ENCODE measurements at places on chromosomes 12 and 14. TPM values are rescaled to one million over a fixed set of nuclear protein-coding genes. Genes with fewer than 3 reads are reported as not detected.

Gene KRT83
- not detected for total RNA-seq

Gene SCNN1A
- not detected for total RNA-seq

Gene TSPAN31
- 32.1 TPM for total RNA-seq

Gene PDE3A
- total RNA-seq, result 20.6 TPM

Gene PITPNM2
- 5.5 TPM for total RNA-seq

Gene PLCZ1
- 0.82 TPM for total RNA-seq

Gene CLEC4C
- not detected for total RNA-seq

Gene AICDA
- not detected for total RNA-seq

Gene EEA1
- total RNA-seq, result 18.1 TPM

Gene PTPRO
- 149 TPM for total RNA-seq

Gene LHX5
- total RNA-seq, result 10.2 TPM

DNA sequence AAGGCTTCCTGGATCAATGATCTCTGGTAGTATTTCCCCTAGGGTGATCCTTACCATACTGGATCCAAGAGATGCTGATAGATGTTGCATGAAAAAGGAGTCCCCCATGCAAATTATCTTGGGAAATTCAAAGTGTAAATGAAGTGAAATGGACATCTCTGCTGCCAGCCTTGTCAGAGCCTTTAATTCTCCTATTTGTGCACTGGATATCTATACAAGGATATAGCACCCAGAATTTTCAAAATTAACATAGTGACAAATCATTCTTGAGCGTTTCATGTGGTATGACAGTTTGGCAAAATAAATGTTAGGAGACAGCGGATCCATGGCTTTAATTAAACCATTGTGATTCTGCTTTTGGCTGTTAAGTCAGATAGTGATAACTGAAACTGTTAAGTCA, 260.9 kb downstream of the KSR2 start:
- no peak for DNase-seq

- DNase-seq, result no peak
These were observed 18.3 kb upstream of the TXNRD1 start for GRCh38 chr12:104197264-104197663.

- no peak for DNase-seq
These were observed 263.1 kb upstream of the CRY1 start for GRCh38 chr12:107356266-107356936.

- DNase-seq, result no peak
These were observed 174.0 kb downstream of the DIO2 start for GRCh38 chr14:80037349-80037748.

DNA sequence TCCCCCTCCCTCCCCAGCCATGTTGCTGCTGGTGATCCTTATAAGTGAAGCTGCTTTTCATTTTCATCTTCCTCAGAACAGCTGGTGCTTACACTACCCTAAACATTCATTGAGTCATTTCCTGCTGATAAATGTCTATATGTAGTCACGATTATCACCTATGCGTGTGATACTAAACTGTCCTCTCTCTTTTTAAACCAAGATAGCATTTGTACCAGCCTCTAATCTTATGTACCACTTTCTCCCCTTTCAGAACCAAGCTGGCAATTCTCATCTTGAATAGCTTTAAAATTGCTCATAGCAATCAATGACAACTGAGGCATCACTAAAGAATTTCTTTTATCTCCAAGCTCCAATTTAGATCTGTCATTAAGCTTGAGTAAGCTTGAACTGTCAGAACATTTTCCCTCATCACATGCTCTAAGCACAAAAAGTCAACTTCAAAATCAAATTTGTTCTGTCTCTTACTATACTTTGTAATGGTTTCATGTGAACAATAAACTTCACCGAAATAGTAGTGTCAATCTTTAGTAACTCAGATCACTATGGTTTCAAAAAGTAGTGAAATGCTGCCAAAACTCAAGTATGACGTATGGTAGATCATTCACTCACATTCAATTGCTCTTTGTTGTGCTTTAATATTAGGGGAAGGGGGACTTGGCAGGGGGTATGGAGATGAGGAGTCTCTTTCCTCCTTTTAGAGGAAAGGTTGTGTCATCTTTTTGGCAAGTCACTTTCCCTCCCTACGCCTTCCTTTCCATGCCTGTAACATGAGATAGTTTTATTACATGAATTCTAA, 178.1 kb upstream of the NOVA1 start:
- DNase-seq, result no peak

- no peak for DNase-seq
These were observed 471 bp downstream of the MTRFR start for GRCh38 chr12:123233505-123234308.

DNA sequence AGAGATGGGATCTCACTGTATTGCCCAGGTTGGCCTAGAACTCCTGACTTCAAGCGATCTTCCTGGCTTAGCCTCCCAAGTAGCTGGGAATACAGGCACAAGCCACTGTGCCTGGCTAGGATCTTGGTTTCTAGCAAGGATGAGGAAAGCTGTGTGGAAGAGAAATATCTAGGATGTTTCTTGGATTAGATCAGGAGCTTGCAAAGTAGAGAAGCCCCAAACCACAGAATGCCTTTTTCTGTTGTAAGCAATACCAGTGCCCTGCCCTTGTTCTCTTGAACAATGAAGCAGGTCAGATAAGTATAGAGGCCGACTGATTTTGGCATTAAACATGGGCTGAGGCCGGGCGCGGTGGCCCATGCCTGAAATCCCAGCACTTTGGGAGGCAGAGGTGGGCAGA, 44.3 kb upstream of the STRN3 start:
- DNase-seq, result no peak

GRCh38 chr14:46048127-46048526, 603.5 kb downstream of the RPL10L start:
- no peak for DNase-seq

GRCh38 chr12:10016881-10017280, 6.5 kb downstream of the CLEC12B start:
- DNase-seq, result no peak

DNA sequence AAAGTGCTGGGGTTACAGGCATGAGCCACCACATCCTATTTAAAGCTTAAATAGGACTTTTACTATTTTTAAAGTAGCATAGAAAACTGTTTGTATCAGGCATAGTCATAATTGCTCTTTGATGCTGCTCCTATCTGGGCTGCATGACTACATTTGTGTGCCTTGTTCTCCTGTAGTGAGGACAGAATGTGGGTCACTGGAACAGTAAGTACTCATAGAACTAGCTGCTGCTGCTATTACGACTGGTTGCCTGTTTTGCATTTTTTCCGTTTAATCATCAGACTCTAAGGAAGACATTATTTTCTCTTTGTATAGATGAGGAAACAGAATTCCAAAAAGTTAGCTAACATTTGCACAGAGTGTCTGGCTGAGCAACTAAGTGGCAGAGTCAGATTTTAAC, 42.8 kb downstream of the ZC3H14 start:
- DNase-seq, result no peak

DNA sequence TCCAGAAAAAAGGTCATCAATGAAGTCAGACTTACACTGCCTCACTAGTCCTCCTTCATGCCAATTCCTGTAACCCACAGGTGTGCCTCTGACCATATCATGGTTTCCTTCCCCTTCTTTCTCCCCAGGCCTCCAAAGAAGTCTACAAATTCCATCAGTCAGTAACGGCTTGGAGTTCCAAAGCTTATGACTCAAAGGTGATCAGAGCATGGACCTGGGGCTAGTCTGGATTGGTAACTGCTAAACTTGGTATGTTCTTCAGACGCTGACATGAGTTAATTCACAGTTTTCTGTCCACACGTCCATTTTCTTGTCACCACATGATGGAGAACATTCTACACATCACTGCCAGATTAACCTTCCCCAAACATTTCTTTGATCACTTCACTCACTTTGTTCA, 560.4 kb downstream of the ETNK1 start:
- DNase-seq, result no peak

GRCh38 chr12:532908-533565, 73.3 kb downstream of the B4GALNT3 start:
- no peak for DNase-seq

DNA sequence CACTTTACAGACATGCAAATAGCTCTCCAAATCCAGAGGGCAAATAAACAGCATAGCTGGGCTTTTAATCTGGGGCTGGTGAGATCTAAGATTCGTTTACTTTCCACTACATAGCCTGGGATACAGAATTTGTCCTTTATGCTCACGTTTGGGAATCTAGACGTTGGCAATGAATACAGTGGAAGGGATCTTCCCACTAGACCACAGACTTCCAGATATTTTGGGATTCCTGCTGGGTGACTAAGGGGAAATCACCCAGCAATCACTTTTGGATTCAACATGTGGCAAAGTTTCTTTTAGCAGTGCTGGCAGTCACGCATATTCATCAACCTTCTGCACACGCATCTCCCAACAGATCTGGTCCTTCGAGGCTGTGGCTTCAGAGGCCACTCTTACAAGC, 23.5 kb downstream of the APPL2 start:
- DNase-seq, result no peak

GRCh38 chr14:95365401-95365800, 45.7 kb upstream of the CLMN start:
- no peak for DNase-seq

DNA sequence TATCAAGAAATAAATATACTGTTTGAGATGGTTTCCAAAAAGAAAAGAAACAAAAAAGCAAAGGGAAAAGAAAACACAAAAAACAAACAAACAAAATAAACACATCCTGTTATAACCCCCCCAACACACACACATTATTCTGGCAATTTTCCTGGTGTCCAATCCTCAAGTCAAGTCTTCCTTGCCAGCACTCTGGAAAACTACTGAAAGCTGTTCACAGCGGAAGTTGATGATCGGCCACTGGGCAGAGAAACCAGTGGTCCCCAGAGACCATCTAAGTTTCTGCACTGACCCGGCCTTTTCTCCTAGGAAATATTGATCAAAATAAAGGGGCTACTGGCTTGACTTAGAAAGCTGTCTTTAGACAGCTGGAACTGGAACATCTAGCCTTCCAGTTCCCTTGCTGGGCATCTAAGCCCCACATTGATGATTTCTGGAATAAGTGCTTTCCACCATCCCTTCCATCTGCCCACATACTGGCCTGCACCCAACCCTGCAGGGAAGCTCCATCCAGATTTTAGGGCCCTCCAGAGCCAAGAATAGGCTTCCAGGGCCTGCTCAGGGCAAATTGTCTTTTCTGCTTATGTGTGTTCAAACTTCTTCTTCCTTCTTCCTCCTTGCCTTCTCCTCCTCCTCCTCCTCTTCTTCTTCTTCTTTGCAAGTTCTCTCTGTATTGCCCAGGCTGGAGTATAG, 11.6 kb upstream of the PPP1CC start:
- peak; percentile 35 for DNase-seq

GRCh38 chr14:88983755-88984154, 159.3 kb downstream of the TTC8 start:
- DNase-seq, result no peak

GRCh38 chr14:104295681-104296387, 157.4 kb downstream of the KIF26A start:
- no peak for DNase-seq

DNA sequence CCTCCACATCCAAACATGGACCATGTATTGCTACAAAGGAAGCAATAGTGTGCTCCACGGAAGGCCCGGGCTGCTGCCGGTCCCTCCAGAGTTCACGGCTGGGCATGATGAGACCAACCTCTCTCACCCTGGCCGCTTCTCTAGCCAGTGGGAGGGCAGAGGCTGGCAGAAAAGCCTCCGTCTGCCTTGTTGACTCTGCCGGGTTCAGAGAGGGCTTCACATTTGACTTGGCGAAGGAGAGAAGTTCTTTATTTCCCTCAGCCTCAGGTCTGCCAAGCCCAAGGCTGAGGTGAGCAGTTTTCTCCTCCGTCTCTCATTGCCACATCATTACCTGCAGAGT, 230.0 kb downstream of the ZFP36L1 start:
- DNase-seq, result no peak

GRCh38 chr12:10182354-10183049, 3.7 kb downstream of the TMEM52B start:
- DNase-seq, result no peak

DNA sequence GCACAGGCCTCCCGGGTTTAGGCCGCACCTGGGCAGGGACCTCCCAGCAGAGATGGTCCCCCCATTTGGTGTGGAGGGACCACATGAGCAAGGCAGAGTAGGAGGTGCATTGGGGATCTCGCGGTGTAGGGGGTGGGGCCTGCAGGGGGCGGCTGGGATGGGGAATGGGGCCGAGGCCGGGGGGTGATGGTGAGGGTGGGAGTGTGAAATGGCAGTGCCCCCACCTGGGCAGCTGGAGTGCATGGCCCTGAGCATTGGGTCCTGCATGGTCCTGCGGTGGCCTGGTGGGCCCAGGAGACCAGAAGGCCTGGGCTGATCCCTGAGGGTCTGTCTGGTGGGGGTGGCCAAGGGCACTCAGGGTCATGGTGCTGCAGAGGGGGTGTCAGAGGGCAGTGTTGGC, 111.8 kb downstream of the KIF26A start:
- no peak for DNase-seq

DNA sequence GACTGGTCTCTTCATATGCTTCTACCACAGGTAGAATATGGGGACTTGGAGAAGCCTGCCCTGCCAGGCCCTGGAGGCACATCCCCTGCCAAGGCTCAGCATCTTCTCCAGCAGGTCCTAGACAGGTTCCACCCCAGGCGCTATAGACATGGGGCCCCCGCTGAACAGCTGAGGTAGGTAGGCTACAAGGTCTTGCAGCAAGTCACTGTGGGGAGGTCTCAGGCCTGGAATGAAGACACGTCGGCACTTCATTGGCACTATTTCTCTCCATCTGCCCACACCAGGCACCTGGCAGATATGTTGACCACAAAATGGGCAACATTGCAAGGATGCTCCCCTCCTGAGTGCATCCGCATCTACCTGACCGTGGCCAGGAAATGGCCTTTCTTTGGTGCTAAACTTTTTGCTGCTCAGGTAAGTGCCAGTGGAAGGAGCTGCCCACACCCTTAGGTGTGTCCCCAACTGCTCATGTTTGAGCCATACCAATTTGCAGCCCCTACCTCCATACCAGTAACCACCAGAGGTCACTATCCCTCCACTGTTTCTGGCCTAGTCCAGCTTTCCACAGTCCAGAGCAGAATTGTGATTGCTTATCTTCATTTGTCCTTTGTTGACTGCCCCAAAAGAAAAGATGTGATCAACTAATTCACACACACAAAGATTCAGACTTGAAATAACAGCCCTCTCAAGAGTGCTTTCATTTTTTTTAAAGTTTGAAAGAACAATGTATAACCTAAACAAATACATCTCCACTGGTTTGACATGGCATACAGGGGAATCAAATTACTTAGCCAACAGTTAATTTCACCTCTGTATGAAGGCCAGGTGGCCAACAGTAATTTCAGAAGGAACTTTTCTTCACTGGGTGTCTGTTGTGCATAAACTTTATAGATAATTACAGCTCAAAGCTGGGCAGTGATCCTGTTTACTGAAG, 16.1 kb downstream of the PIGH start:
- peak; percentile 70 for DNase-seq

GRCh38 chr12:111430433-111431353, 25.0 kb downstream of the SH2B3 start:
- no peak for DNase-seq

GRCh38 chr14:76228138-76228537, 76.4 kb downstream of the GPATCH2L start:
- no peak for DNase-seq

GRCh38 chr14:96126783-96127271, 77.8 kb upstream of the BDKRB2 start:
- DNase-seq, result no peak

DNA sequence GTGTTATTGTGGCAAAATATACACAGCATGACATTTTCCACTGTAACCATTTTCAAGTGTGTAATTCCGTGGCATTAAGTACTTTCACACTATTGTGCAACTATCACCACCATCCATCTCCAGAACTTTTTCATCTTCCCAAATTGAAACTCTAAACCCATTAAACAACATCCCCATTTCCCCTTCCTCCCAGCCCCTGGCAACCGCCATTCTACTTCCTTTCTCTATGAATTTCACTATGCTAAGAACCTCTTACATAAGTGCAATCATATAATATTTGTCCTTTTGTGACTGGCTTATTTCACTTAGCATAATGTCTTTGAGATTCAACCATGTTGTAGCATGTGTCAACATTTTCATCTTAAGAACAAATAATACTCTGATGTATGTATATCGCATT, 67.8 kb upstream of the PYGL start:
- no peak for DNase-seq
